ENCODE measurements at places on chromosomes 12 and 14.

GRCh38 chr12:30853561-30854133, 72.9 kb upstream of the TSPAN11 start:
- DNase-seq: no peak

DNA sequence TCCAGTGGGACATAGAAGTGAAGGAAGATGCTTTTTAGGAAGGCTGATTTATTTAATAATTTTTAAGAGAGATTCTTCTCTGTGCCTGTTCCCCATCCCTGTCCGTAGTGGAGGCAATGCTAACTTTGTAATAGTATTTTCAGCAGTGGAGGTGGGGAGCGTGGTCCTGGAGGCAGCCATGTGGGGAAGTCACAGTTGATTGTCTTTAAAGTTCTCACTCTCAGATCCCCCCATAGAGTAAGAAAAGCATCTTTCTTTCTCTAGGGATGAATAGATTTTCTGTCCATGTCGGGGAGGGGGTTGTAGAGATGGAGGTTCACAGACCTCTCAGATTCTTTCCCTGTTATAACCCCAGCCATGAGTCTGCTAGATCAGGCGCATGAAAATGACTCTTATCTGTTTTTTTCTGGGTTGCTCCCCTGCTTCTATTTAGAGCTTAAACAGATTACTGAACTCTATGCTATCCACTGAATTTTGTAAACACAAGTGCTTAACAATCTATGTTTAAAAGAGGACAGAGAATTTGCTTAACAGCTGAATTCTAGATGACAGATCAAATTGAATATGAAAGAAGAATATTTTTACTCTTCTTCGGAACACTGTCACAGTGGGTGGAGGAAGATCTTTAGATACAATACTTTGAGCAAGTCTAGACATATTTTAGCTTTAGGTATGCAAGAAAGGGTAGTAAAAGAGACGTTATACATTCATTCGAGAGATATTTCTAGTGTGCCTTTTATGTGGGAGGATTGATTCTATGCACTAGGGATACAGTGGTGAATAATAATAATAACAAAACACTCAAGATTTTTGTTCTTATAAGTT, 25.3 kb downstream of the TMEM117 start:
- no peak for DNase-seq

DNA sequence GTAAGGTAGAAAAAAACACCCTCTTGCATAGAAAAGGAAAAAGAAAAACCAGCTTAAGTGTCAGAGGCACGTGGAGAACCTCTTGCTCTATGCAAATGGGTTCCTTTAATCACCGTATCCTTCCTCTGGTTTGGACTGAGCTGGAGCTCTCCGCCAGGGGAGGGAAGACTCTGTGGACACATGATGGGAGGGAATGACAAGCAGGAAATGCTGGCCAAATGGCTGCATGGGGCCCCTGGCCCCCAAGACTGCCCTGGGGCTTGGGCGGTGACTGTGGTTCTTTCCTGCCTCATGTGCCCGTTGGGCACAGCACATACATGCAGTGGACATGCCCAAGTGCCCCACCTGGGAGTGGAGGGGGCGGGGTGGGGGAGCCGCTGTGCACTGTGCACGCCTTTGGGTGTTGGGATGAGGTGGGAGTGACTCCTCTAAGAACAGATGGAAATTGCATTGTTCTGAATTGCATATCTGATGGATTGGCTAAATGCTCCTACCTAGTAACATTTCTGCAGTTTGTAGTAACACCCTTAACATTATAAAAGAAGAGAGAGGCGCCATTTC, 166.4 kb upstream of the AVPR1A start:
- DNase-seq: no peak

GRCh38 chr12:7144414-7145120, 14.4 kb downstream of the CLSTN3 start:
- no peak for DNase-seq

DNA sequence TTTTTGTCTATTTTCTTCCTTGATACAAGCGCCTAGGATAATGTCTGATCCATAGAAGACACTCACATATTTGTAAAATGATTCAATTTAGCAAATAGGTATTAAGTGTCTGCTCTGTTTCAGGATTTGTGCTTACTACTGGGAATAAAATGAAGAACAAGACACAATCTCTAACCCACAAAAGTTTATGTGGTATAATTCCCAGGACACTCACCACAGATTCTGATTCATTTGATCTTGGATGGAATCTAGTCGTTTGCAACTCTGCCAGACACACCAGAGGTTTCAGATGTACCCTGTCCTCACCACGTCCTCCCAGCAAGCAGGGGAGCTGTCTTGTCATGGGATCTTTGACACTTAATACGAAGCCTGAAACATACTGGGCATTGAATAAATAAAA, 208.3 kb downstream of the LRIG3 start:
- DNase-seq: no peak

- no peak for DNase-seq
These were observed 1.4 kb downstream of the ACAD10 start for GRCh38 chr12:111687255-111687654.

DNA sequence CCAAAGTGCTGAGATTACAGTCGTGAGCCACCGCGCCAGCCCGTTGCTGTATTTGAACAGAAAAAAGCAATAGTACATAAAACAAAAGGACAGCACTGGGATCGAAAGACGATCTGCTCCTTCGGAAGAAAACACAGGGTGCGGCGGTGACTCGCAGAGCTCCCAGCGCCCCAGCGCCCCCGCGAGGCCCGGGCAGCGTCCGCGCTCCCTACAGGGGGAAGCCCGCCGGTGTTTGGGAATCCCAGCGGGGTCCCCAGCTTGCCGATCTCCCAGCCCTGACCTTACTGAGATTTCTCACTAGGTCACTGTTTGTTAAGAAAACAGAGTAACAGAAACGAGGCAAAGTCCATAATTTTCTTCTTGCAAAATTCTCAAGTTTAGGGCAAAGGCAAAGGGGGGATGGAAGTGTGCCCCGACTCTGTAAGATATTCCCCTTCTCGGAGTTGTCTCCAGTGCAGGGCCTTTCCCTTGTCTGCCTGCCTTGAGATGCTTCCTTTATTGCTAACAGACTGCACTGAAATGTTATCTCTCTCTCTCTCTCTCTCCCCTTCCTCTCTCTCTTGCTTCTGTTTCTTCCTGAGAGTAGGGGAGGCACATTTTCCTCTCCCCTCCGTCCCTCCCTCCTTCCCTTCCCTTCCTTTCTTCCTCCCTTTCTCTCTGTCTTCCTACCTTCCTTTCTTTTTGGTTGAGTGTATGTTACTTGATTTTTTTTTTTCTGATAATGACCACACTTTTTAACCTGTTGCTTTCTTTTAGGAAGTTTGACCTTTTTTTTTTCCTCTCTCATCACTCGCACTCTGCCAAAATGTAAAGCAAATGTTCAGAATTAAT, 91.9 kb downstream of the TMEM30B start:
- no peak for DNase-seq

DNA sequence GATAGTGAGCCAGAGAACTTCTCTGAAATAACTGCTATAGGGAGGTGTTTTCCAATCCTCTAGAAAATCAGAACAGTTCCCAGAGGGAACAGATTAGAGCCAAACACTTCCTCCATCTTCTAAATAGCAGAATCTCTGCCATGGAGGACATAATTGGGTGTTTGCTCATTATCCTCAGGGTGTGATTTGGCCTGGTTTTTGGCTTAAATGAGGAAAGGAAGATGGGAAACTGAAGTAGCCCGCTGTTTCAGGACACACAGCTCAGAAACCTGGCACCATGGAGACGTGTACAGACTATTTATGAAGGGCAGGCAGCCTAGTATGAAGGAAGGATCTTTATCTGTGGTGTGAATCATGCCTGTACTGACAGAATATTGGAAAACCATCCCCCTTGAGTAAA, 231.7 kb upstream of the PRKD1 start:
- no peak for DNase-seq

- no peak for DNase-seq
These were observed 52.2 kb upstream of the COCH start for GRCh38 chr14:30822080-30822571.
